ENCODE measurements at places on chromosomes 12 and 14. TPM values are rescaled to one million over a fixed set of nuclear protein-coding genes. Genes with fewer than 3 reads are reported as not detected.

- DNase-seq, result no peak
Observed at GRCh38 chr12:105170139-105170538, 62.6 kb downstream of the WASHC4 start.

- DNase-seq, result no peak
Observed at GRCh38 chr14:93944348-93945069, 17.4 kb downstream of the FAM181A start.

DNA sequence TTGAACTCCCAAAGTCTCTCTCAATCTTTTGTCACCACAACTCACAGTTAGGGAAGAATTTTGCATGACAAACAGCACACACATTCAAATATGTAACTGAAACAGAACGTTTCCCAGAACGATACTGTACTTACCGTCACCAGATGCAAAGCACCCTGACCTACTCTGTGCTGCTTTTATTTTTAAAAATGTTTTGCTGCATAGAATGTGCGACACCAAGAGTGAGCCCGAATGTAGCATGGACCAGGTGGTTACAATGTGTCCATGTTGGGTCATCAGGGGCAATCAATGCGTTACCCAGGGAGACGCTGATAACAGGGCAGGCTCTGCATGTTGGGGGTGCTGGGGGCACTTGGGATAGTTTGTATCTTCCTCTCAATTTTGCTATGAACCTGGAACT lies 14.6 kb upstream of the EIF5 start:
- no peak for DNase-seq

DNA sequence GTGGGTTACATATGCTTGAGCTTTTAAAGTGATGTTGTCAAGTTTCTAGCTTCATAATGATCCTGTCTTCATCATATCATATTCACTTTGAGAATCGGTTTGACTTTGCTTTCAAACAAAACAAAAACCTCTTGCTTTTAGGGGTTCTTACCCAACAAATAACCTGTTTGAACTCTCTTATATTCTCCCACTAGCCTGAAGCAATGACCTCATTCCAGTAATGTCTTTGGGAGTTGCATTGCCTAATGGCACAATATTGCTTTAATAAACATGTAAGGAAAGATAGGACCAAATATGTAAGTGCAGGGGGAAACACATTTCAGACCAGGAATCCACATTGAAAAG lies 27.7 kb downstream of the WBP11 start:
- no peak for DNase-seq

GRCh38 chr12:52202361-52203078 lies 10.7 kb upstream of the KRT80 start:
- DNase-seq, result peak; percentile 44

GRCh38 chr14:80213602-80214001 lies 2.3 kb upstream of the DIO2 start:
- DNase-seq, result peak; percentile 86

DNA sequence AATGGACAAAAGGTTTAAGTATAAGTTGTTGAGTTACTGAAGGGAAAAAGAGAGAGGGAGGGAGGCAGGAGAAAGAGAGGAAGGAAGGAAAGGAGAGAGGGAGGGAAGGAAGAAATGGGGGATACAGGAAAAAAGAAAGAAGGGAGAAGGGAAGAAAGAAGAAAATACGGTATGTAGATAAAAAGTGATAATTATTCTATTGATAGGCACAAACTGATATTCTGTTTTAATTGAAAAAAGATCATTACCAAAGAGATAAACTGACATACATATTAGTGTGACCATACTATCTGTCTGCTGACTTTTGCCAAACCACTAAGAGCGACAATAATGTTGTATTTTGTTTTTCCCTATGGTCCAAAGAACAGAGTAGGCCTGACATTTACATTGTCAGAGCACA lies 154.5 kb downstream of the LRFN5 start:
- DNase-seq, result no peak

- DNase-seq, result no peak
Observed at GRCh38 chr12:4287325-4288211, 14.0 kb downstream of the CCND2 start.

DNA sequence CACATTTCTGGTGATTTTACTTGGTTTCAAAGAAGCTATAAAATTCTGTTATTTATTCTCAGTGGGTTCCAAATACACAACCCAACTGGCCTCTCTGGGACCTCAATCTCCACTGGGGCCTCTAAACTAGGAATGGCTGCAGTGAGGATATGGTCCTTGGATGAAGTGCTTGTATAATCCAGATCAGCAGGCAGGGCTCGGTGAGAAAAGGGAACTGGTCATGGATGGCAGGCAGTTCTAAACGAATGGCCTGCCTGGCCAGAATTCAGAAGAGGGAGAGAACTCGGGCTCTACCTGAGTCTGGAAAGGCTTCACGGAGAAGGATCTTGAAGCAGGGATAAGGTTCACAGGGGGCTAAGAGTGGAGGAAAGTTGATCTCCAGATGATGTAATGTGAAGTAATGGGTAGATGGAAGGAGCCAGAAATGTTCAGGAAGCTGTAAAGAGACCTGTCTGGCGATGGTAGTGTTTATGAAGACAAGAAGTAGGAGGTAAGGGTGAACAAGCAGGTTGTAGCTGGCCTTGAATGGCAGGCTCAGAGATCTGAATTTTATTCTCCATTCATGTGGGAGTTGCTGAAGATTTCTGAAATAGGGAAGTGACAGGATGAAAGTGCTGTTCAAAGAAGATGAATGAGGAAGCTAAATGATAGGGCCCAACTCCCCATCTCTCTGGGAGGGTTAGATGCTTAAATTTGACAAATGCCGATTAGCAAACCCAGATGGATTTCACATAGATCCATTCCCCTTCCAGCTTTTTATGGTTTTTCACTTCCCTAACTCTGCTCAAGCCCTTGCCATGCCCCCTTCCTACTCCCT lies 31.5 kb upstream of the ANO6 start:
- no peak for DNase-seq

DNA sequence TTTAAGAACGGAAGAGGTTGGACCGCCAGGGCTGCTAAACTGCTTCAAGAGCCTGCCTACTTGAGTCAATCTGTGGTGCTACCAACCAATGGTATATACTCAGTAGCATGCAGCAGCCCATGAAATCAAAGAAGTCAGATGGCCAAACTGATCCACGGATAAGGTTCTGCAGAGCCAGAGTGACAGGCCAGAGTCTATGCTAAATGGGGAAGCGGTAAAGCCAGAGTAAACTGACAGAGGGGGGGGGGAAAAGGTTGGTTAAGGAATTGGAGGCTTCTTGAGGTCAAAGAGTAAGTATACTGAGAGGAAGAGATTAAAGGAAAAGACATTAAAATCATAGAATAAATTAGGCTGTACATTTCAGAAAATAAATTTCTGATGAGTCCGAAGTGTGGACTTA lies 15.4 kb upstream of the SLC6A13 start:
- DNase-seq, result no peak

GRCh38 chr12:105273601-105274000 lies 37.6 kb upstream of the APPL2 start:
- DNase-seq, result no peak

GRCh38 chr14:22986508-22987054 lies 4.2 kb upstream of the AJUBA start:
- DNase-seq, result peak; percentile 94

DNA sequence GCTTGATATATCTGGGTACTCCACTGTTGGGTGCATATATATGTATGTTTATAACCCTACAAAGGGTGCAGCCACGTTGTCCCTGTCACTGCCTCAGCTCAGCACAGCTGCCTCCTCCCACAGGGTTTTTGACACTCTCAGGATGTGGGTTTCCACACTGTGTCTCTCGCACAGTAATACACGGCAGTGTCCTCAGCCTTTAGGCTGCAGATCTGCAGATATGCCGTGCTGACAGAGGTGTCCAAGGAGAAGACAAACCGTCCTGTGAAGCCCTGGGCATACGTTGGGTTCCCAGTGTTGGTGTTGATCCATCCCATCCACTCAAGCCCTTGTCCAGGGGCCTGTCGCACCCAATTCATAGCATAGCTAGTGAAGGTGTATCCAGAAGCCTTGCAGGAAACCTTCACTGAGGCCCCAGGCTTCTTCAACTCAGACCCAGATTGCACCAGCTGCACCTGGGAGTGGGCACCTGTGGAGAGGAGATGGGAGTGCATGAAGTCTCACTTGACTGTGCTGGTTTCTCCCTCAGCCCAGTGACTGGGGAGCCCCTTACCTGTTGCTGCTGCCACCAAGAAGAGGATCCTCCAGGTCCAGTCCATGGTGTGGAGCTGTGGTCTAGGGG lies 498.7 kb downstream of the TMEM121 start:
- no peak for DNase-seq

- peak; percentile 77 for DNase-seq
Observed at GRCh38 chr12:109719123-109720022, 5.7 kb downstream of the FAM222A start.

DNA sequence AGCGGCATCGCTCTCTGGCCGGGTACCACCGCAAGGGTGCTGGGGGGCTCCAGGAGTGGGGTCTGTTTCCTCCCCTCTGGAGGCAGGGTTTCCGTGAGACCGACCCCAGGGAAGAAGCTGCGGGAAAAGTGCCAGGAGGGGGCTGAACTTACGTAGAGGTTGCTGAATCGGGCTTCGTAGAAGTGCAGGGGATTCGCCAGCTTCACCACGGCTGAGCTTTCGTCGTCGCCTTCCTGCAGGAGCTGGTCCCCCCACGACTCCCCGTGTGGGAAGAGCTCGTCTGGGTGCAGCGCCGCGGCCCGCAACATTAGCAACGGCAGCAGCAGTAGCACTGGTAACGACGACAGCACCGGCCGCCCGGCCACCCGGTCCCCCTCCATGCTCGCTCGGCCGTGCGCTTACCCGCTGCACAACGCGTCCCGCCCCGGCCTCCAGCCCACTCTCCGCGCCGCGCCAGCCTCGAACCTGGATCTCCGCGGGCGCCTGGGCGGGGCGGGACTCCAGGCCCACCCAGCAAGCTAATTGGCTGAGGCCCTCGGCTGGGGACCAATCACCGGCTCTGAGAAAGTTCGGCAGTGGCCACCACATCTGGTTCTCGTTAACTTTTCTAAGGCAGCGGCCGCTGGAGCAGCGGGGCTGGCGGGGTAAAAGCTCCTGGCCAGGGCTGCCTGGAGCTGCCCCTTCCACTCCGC lies at the start of gene NID2:
Gene NID2, minus strand, starts transcription at position 445 of the 692 bp plus-strand sequence. Its CDS starts 65 bp downstream, at position 380.
- DNase-seq, result peak; percentile 95

GRCh38 chr12:19575337-19576243 lies 136.3 kb downstream of the AEBP2 start:
- DNase-seq, result no peak

- no peak for DNase-seq
Observed at GRCh38 chr12:117044790-117045159, 54.4 kb downstream of the TESC start.

- DNase-seq, result no peak
Observed at GRCh38 chr14:50813544-50813863, 17.5 kb downstream of the NIN start.

GRCh38 chr12:27305673-27306456 lies 26.8 kb upstream of the BMAL2 start:
- DNase-seq, result peak; percentile 63

- peak; percentile 11 for DNase-seq
Observed at GRCh38 chr12:47882781-47883546, 21.8 kb downstream of the VDR start.

DNA sequence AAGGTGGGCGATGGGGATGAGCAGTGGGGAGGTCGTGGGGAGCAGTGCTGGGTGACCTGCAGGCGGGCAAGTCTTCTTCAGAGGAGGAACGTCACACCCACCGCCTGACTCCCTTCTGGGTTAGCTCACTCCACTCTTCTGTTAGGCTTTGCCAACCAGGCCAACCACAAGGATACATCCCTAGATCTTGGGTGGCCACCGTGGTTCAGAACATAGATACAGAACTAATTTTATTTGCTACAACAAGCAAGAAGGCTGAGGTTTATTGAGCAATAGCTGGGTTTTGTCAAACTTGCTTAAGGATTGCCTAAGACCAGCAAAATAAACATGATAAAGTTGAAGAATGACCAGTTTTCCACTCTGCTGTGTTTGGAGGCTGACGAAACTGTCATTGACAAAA lies 109.4 kb downstream of the DACT1 start:
- DNase-seq, result no peak

DNA sequence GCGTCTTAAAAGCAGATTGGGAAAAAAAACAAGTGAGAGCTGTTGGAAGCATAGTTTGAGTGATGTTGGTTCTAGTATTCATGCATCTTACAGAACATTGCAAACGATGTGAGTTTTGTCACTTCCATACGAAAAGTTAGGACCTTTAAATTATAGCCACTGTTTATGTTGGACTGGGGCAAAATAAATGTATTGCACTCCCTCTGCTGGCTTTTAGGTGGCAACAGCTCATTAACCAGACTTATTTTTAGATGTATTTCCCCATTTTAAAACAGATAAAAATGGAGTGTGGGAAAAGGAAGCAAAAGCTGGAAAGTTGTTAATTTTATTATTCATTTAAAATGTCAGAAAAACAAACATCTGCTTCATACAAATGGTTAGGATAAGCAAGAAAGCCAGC lies 111.9 kb downstream of the LGR5 start:
- peak; percentile 26 for DNase-seq

GRCh38 chr14:101635749-101636560 lies 74.7 kb downstream of the DIO3 start:
- no peak for DNase-seq

- DNase-seq, result no peak
Observed at GRCh38 chr12:52698651-52699340, 4.5 kb downstream of the KRT77 start.

DNA sequence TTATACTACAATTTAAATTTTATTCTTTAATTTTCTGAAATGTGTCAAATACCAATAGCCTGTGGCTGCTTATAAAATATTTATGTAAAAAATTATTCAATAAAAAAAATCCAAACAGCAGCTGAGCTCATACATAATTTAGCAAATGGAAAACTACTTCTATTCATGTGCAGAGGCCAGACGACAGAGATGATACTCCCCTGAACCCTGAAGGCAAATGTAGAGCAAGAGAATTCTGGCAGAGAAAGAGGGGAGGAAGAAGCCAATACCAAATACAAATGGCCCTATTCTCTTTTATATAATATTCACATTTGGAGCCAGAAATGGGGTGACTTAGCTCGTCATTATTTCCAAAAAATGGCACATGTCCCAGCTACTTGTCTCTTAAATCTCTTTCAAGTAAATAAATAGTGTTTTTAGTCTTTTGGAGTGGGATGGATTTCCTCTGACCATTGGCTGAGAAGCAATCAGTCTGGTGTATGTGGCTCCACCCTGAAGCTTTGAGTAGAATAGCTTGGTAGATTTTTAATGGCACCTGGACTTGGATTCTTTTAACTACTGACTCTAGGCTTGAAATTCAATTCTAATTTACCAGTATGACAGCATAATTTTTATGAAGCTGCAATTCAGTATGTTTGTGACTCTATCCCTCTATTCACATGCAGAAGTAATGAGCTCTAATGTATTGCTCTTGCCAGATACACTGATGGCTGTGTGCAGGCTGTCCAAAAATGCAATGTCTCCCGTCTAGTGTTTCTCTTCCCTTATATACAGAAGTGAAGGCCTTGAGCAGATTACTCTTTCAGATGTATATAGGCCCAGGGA lies 113.4 kb upstream of the SCAF11 start:
- DNase-seq, result no peak

Gene DBX2
- total RNA-seq, result not detected

Gene PPP2R5E
- total RNA-seq, result 52.2 TPM

Gene RNFT2
- total RNA-seq, result 19.7 TPM

Gene PIANP
- total RNA-seq, result 2.2 TPM

Gene C2CD5
- total RNA-seq, result 68.6 TPM

Gene HOXC11
- not detected for total RNA-seq

Gene ALG10B
- total RNA-seq, result 4.2 TPM

Gene ERBB3
- 54.4 TPM for total RNA-seq

Gene SLC5A8
- 0.35 TPM for total RNA-seq

Measured in GM23338 (cell line).